ENCODE measurements at places on chromosomes 16 and 17. TPM values are rescaled to one million over a fixed set of nuclear protein-coding genes. Genes with fewer than 3 reads are reported as not detected.

DNA sequence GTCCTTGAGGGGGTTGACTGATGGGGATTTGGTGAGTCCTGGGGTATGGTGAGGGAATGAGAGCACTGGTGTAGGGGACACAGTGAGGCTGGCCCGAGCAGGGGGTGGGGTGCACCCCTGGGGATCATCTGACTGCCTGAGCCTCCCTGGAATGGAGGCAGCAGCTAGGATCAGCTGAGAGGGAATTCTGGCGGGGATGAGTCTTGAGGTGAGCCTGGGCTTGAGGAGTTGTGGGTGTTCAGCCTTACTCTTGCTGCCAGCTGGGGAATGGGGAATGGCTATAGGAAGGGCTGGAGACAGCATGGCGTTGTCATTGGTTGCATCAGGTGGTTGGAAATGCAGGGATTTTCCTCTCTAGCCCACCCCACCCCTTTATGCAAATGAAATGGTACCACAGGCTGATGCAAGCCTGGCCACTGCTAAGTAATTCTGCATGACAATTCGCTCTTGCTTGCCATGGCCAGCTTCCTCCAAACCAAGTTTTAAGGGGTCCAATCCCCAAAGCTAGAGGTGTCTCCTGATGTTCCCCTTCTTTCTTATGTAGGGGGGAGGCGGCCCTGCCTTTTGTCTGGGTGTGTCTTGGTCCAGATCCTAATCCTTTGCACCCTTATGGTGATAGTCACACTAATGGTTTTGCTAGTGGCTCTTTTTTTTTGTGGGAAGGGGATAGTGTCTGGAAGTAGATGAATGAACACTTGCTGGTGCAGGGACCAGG is 7.5 kb downstream of the NFE2L1 start:
- peak; percentile 66 for DNase-seq

Gene G6PC3
- 22.8 TPM for total RNA-seq

DNA sequence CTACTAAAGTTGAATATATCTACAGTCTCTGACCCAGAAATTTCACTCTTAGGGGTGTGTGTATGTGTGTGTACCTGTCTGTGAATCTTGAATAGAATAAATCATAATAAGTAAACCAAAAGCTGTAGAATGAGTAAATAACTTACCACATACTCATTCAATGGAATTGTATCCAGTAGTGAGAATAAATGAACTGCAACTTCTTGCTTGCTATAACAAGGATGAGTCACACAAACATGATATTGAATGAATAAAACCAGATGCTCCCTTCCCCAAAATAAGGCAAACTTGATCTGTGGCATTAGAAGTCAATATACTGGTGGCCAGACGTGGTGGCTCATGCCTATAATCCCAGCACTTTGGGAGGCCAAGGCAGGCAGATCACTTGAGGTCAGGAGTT is 259.8 kb upstream of the MON1B start:
- DNase-seq: no peak

- no peak for DNase-seq
Observed at GRCh38 chr17:8681170-8681949, 50.8 kb upstream of the MYH10 start.

GRCh38 chr17:61989509-61989908 is 61.7 kb upstream of the INTS2 start:
- no peak for DNase-seq

DNA sequence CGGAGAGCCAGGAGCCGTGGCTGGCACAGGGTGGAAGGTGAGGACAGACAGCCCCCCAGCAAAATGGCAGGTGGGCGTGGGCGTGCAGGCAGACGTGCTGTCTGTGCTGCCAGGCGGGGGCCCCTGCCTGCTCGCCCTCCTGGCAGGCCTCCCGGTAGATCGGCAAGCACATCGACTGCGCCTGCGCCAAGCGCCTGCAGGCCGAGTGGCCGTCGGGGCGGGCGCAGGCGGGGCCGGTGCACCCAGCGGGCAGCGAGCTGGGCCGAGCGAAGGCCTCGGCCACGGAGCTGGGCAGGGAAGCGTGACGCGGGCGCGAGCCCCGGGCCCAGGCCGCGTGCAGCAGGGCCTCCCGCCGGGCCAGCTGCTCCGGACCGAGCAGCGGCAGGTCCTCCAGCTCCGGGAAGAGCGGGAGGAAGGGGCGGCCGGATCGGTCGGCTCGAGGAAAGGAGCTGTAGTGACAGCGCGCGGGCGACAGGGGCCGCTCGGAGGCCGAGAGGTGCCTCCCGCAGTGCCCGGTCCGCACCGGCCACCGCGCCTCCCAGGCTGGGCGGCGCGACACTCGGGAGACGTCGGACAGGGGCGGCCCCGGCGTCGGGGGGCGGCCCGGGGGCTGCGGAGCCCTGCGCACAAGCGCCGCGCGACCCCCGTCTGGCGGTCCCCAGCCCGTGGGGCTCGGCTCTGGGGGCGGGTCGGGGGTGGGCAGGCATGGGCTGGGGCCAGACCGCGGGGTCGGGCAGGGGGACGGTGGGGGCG is 16.9 kb downstream of the GRIN2C start:
- peak; percentile 73 for DNase-seq

DNA sequence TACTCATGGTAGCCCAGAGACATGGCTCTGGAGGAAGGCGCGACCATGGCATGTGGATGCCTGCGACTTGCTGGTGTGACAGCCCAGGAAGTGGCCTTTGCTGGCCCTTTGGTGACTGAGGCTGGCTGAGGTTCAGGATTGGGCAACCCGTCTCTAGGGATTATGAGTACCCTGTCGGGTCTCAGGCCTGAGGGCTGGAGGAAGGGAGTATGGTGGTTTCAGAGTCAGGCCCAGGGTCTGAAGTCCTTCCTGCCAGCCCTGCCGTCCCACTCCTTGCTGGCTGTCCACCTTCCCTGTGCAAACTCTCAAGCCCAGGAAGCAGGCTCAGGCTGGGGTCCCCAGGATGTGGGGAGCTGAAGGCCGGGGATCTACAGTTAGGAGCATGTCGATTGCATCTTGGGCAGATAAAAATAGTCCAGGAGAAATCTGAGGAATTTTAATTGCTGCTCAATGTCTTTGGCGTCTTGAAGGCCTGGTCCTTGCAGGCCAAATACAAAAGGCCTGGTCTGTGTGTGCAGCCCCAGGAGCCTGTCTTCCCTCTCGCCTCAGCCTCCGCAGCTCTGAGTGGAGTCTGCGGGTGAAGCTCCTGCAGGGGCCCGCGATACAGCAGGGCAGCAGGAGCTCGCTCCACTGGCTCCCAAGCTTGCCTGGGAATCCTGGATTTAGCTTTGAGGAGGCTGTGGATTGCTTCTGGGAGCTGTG is 52.5 kb downstream of the NKD1 start:
- DNase-seq: no peak

DNA sequence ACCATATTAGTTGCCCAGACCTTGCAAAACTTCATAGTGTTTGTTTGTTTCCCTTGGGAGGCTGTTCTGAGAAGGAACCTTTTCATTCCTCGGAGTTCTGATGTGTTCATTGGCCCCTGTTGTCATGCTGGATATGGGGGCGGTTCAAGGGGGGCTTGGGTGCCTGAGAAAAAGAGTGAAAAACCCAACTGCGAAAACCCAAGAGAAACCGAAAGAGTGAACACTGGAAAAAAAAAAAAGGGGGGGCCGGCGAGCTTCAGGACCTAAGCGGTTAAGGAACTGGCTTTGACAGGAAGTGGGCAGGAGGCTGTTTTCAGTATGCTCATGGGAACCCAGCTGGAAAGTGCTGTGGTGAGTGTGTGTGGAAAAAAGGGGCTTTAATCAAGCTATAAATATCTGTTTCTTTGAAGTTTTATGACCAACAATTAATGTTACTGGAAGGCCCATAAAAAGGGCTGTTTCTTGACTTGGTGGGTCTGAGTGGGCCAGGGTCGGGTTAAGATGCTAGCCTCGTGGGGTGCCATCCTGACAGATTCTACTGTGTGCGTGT is 510.7 kb downstream of the MAF start:
- no peak for DNase-seq

- no peak for DNase-seq
Observed at GRCh38 chr16:61366006-61366405, 670.2 kb downstream of the CDH8 start.

DNA sequence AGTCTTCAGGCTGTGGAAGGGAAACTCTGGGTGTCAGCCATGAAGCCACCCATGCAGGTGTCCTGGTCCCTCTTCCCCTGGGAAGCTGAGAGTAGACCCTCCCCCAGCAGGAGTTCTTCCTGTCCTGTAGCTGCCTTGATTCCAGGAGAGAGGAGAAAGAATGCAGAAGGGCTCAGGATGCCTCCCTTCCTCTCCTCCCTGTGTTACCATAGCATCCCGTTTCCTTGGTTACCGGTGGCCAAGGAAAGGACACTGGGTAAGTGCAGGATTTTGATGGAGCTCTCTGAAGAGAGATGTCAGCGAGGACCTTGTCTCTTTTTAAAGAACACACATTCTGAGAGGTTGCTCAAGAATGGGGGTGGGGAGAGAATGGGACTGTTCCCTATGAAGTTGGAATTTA is 304.1 kb upstream of the N4BP1 start:
- DNase-seq: no peak

Gene TEX14
- total RNA-seq: not detected

DNA sequence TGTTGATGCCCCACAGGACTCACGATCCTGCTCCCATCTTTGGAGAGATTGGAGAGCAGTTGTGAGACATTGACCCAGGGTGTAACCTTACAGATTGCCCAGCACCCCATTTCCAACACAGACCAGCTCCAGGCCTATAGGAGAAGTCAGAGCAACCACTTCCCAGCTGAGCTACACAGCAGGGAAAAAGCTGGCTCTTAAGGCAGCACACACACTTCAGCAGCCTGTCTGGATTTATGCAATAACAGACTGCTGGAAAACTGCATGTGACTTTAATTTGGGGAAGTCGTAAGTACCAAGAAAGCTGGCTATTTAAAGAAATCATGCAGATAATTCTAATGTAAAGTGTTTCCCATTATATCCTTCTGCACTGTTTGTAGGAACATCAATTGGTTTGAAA is 30.8 kb downstream of the NOG start:
- no peak for DNase-seq

GRCh38 chr17:80328634-80329380 is 68.2 kb downstream of the RNF213 start:
- no peak for DNase-seq

GRCh38 chr16:89687092-89687940 is 827 bp downstream of the CDK10 start:
- DNase-seq: no peak

Gene TBC1D3I
- total RNA-seq: not detected

DNA sequence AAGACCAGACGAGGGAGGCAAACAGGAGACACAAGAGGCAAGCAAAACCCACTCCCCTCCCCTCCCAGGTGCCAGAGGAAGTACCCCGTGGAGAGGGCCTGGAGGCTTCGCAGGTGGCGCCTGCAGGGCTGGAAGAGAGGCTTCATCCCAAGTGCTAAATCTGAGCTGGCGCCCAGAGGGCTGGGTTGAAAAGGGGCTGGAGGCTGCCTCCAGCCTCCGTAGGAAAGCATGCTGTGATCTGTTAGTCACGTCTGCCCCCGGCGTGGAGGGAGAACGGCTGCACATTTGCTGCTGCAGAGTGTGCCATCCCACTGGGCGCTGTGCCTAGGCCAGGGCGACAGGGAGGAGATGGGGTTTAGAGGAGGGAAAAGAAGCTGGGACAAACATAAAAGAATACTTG is 16.9 kb downstream of the RPH3AL start:
- no peak for DNase-seq

Gene MAZ
- total RNA-seq: 331 TPM

DNA sequence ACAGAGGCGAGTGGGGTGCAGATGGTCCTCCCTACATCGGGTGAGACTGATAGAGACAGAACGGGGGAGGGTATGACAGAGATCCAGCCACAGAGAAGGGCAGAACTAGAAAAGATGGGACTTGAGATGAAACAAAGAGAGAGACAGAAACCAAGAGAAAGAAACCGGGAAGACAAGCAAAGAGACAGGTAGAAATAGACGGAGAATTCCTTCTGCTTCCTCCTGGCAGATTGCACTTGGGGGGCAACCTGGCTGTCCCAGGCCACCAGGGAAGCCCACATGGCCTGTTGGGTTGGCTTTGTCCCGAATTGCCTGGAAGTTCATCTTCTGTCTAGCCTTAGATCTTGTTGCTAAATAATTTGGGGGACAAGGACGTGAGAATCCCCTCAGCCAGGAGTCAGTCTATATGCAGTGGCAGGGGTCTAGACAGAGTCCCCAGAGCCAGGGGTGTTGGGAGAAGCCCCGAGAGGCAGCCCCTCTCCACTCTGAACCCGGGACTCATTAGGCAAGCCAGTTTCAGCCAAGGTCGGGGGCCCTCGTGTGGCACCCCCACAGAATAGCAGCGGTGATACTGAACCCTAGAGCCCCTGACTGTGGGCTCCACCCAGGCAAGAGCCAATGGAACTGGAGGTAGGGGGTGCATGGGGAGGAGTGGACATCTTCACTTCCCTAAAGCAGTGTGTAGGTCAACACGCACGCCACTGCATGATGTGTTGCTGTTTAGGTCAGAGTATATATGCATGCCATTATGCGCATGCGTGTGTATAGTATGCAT is 627 bp upstream of the TSPOAP1 start:
- DNase-seq: no peak

DNA sequence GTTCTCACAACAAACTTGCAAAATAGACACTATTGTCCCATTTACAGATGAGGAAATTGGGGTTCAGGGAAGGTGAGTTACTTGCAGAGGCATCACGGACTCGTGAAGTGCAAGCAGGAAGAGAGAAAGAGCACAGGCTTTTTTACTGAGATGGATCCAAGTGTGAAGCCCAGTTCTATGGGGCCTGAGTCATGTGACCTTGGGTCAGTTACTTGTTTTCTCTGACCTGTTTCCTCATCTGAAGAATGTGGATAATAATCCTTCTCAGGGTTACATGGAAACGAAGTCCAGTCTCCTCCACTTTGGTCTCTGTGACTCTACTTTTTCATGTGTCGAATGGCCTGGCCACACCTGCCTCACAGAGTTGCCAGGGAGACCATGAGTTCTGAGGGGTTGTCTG is 134.4 kb downstream of the SPACA3 start:
- no peak for DNase-seq

- no peak for DNase-seq
Observed at GRCh38 chr16:14172200-14172809, 101.2 kb downstream of the MRTFB start.

- no peak for DNase-seq
Observed at GRCh38 chr16:27450196-27450549, 48.2 kb downstream of the IL21R start.

GRCh38 chr17:80109713-80110446 is 8.5 kb downstream of the GAA start:
- DNase-seq: no peak

DNA sequence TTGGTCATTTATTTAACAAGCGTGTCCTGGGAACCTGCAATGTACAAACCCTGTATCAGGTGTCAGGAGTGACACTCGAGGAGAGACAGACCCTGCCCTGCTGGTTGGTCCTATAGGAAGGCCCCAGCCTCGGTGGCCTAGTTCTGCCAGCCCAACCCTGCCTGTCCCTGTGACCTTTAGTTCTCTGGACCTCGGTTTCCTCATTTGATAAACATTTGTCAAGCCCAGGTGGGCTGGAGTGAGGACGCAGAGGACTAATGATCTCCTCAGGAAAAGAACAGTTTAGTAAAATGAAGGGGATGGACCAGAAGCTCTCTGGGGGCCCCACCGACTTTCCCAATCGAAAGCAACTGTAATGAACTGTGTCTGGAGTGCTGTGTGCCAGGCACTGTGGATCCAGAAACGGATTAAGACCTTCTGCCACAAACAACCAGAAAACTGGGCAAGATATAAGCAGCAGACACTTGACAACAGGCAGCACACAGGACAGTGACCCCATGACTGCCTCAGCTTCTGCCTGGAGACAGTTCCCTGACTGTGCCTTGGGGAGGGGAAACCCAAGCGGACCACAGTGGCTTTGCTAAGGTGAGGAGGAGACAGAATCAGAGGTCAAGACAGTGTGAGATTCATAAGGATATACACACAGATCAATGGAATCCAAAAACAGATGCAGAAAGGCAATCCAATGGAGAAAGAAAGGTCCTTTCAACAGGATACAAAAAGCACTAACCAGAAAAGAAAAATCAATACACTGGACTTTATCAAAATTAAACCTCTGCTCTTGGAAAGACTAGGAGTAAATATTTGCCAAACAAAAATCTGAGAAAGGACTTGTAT is 8.8 kb downstream of the PRCD start:
- DNase-seq: no peak
